ENCODE measurements at places on chromosomes 7 and 10. TPM values are rescaled to one million over a fixed set of nuclear protein-coding genes. Genes with fewer than 3 reads are reported as not detected.

GRCh38 chr7:107850216-107850615, 40.8 kb upstream of the DLD start:
- no peak for DNase-seq

DNA sequence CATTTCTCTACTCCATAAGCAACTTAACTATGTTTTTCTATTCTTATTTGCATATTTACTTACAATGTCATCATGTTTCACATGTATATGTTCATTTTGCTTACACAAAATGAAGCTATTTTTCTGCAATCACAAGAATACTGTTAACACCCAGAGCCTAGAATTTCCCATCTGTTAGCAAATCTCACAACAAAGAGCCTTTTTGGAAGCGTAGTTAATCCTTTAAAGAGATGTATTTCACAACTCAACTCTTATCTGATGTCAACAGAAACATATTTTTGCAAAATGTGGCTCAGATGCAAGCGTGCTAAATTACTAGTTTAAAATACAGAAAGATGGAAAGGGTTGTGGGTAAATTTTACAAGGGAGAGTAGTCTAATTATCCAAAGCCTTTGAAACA, 110.6 kb upstream of the COL1A2 start:
- DNase-seq: no peak

Gene SORCS3
- 1.1 TPM for total RNA-seq

Gene HOXA10
- total RNA-seq: 2.0 TPM

Gene WDR11
- total RNA-seq: 32.2 TPM

Data from ovary (tissue), 10 donors.